ENCODE measurements at places on chromosomes 2 and 18.
A peak's percentile ranks its signal among the peaks of the same experiment; 100 is the strongest.

GRCh38 chr2:186972281-186972970 lies 123.5 kb upstream of the ZSWIM2 start:
- DNase-seq, result no peak

DNA sequence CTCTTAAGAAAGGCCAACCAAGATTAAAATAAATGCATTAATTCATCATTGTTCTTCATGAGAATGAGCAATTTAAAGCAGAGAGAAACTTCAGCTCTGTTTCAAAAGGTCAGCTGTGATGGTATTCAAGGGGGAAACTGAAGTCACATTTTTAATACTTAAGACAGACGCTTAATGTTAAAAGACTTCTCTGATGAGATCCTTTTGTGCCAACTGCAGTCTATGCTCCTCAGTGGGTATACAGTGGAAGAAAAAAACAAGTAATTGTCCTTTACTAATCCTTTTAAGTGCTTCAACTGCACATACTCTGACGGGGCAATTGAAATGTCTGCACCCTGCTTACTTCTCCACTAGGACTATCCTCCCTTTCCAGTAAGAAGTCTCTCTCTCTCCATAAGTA lies 309.7 kb downstream of the GULP1 start:
- DNase-seq, result no peak

DNA sequence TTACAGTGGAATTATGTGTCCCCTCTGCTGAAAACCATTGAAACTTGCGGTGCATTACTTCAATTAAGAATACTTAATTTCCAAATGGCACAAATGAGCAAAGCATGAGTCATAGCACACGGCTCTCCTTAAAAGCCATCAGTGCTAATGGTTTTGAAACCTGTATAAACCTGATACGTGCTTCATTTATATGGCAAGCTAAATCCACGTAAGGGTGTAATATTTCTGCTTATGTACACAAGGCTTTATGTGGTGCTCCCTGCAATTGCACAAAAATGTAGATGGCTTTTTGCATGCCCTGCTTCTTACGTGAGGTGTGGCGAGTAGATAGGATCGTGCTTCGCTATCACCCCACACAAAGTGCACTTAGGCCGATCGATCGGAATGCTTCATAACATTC lies 840.9 kb downstream of the GALR1 start:
- DNase-seq, result peak; percentile 78

DNA sequence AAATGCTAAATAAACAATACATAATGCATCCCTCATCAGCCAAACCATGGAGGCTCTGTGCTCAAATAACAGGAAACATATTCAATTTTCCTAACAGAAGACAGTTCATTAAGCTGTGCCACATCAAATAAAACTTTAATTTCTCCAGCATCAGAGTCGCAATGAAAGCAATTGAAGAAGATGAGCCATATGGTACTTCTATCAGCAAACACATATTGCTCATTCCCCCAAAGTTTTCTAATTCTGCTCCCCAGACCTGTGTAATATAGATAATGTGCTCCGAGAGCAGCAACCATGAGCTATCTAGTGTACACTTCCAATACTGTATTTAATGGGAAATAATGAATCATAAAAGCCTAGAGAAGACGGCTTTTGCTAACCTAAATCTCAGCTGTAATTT lies 263.2 kb downstream of the MEIS1 start:
- DNase-seq, result no peak

GRCh38 chr2:240252191-240252871 lies 111.9 kb upstream of the OTOS start:
- no peak for DNase-seq

- no peak for DNase-seq
These were observed 25.3 kb upstream of the STARD7 start for GRCh38 chr2:96233880-96234316.

DNA sequence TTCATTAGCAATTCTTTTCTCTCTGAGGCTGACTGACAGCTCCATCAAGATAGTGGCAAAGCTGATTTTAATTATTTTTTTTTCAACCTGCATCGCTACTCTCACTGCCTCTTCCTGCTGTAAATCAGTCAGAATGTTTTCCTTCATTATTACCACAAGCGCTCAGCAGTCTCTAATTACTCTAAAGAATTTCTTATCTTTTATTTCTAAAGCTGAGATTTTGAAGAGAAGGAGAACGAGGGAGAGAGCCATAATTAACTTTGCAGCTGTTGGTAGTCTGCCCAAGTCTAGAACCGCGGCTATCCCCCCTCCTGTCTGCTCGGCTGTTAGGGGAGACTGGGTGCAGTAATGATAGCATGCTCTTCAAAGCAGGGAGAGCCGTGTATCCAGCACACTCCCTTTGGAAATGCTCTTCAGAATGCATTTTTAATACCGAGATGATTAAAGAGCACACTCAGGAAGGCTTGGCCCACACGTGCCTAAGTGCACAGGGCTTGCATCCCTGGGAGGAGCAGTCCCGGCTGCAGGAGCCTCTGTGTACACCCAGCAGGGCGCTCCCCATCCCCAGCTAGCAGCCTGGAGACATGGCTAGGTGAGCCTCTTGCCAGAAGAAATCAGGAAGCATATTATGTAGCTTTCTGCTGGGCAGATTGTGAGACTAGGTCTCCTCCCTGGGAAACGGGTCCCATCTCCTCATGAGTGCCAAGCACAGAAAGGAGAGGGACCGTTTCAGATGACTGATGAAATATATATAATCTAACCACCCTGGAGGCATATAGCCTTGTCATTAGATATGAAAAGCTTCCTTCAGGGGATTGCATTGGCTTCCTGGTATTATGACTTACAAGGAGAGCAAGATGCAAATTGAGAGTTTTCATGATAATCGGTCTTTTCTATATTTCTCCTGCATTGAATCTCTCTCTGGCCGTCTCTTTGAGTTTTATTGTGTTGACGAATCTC lies 555.2 kb downstream of the CMPK2 start:
- no peak for DNase-seq

DNA sequence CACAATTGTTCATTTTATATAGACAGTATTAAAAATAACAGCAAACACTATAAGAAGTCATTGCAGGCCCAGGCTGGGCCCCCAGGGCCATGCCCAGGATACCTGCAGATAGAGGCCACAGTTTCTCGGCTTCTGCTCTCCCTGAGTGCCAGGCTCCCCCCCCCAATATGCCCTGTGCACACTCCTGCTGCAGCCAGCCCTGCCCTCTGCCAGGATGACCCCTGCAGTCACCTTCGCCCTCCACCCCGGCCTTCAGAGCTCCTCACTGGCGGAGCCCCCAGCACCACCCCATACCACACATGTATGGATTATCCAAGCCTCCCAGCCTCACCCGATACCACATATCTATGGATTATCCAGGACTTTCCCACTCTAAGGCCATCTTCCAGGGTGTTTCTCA lies 104.5 kb downstream of the TPO start:
- no peak for DNase-seq

DNA sequence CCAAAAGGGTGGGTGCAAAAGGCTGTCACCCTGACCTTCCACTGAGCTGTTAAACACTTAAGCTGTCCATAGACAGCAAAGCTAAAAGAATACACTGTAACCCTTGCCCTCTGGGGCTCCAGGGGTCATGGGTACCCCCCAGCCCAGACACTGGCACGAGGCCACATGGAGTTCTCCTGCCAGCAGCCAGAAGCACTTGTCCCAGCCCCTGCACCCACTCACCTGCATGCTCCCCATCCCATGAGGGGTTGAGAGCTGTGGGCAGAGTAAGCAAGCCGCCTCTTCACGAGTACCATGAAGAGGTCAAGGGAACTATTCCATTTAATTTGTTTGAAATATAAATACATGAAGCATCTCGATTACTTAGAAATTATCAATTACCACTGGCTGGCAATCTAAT lies 867.1 kb upstream of the ZEB2 start:
- DNase-seq, result no peak

- no peak for DNase-seq
These were observed 77.1 kb upstream of the RAPH1 start for GRCh38 chr2:203612246-203612645.

DNA sequence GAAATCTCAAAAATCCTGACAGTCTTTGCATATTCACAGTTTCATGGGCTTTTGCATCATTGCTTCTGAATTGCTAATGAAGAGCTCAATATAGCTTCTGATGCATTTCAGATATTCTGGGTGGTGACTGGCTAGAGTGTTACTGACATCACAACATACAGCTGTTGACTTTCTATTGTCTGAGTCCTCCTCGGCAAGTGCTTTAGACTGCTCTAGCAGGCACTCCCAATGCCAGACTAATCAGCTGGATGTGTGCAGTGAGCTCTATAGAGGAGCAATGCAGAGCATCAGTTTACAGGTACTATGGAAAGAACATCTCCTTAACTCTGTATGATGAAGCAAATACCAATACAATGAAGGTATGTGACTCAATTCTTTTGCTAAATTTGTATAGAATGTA lies 54.9 kb downstream of the R3HDM1 start:
- DNase-seq, result no peak

- DNase-seq, result peak; percentile 67
These were observed 19.5 kb upstream of the SOS1 start for GRCh38 chr2:39140322-39140847.

GRCh38 chr2:98158305-98158704 lies 71.3 kb downstream of the VWA3B start:
- DNase-seq, result no peak

GRCh38 chr2:236001166-236001828 lies 166.9 kb downstream of the GBX2 start:
- DNase-seq, result no peak

DNA sequence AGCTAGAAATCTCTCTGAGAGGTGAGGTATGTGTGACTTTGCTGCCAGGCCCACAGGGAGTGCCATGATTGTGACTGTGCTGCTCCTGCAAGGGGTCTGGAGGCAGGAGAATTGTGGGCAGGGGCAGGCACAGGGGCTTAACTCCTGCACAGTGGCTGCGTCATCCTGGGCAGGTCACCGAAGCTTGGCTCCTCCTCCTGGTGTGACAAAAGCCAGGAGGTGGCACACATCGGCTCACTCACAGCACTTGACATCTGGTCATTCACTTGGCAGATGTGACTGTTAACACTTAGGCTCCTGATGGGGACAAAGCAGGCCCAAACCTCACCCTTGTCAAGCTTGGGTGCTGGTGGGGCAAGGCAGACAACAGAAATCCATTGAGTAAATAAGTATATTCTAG lies 36.4 kb upstream of the GLI2 start:
- DNase-seq, result no peak

All from H4 (cell line).